ENCODE measurements at places on chromosomes 16 and 17.

- DNase-seq, result no peak
Observed at GRCh38 chr16:2724088-2724676, 4.2 kb upstream of the PRSS27 start.

- DNase-seq, result peak; percentile 9
Observed at GRCh38 chr17:35433075-35433894, 985 bp upstream of the SLFN12 start.

- DNase-seq, result no peak
Observed at GRCh38 chr17:3630781-3631180, 5.3 kb downstream of the SHPK start.

DNA sequence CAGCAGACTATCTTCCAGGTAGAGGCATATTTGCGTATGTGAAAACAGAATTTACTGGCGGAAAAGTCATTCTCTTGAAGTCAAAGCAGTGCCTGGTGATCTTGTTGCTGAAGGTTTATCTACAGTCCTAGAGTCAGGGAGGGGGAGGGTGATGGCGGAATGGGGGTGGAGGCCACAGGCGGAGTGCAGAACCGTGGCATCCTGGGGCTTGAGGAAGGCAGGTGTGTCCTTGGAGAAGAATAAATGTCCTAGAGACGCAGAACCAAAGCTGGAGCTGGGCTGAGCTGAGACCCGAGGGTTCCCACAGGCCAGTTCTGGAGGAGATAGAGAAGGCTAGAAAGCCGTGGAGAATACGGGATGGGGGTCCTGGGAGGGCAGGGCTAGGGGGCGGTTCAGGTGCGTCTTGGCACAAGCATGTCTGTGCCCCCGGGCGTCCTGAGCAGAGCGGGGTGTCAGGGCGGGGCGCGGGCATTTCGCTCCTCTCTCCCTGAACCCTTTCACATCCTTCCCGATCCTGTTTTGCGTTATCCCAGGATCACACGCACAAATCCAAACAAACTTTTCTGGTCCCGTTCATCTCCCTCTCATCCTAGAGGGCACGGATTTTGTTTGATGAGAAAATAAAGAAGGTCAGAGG, 76.9 kb upstream of the CREBBP start:
- no peak for DNase-seq

- no peak for DNase-seq
Observed at GRCh38 chr17:50467855-50468303, 801 bp downstream of the CHAD start.

DNA sequence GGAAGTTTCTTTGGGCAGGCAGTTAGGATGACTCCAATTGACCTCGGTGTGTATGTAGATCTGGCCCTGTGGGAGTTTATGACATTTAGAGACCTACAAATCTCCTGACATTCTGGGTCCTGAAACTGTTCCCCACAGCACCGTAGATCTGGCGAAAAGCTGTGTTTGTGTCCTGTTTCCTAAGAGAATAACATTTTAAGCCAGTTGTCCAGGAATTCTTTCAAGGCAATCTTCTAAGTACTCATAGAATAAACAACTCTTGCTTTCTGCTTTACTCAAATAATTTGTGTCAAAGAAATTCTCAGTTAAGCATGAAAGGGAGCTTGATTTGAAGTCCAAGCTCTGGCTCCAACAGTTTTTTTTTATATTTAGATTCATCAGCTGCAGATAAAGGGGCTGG, 78.5 kb upstream of the ELAC2 start:
- no peak for DNase-seq

- no peak for DNase-seq
Observed at GRCh38 chr16:14502256-14502875, 127.7 kb downstream of the PARN start.

DNA sequence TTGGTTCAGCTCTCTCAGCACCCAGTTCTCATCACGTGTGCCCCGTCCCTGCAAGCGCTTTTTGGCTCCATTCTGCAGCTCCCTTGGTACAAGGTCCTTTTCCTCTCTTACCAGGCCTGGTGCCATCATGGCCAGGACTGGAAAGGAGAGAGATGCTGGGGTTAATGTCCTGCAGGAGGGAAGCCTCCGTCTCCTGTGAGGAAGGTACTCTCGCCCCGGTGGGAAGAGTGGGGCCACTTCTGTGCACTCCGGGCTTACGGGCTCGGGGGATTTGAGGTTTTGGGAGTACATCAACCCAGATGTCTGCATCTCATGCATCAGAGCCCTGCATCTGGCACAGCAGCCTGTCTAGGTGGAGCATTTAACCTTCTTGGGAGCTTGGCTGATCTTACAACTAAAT, 10.1 kb downstream of the CTRB2 start:
- DNase-seq, result no peak

- DNase-seq, result no peak
Observed at GRCh38 chr17:57458718-57459285, 202.5 kb downstream of the MSI2 start.

GRCh38 chr16:49620158-49620868, 235.6 kb downstream of the ZNF423 start:
- DNase-seq, result no peak

GRCh38 chr17:9240659-9241370, 219.5 kb downstream of the NTN1 start:
- no peak for DNase-seq
